ENCODE measurements at places on chromosomes 2 and 18.

DNA sequence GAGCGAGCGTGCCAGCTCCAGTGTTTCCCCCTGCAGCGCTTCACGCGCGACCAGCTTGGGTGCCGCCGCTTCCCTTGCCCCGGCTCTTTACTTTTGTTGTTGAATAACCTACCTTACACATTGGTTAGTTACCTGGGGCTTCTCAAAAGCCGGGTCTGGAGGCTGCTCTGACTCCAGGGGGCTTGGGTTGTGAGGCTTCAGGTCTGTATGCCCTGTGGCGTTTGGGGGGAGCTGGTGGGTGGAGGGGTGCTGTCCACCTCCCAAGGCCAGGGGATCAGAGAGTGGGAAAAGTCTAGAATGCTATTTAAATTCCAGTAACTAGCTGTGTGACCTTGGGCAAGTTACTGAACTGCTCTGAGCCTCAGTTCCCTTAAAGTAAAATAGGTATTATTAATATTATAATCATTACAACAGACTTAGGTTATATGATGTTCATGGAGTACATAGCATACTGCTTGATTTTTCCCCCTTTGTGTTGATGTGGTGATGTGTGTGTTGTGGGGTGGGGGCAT is 770 bp downstream of the LYPD6B start:
- DNase-seq, result no peak

GRCh38 chr2:23401427-23402204 is 16.6 kb downstream of the KLHL29 start:
- no peak for DNase-seq

DNA sequence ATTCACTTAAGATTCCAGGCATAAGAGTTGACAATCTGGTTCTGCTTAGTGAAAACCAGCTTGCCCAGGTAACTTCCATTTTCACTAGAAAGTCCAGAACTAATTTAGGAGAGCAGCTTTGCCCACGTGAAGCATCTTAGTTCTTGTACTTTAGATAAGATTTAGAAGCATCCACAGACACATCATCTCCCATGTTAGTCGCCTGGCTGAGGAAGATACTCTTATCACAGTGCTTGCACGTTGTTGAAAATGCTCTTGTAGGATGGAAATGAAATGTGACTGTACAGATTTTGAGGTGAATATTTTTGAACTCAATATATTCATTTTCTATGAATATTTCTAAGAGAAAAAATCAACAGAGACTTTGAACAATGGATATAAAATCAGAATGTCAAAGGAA is 159.7 kb downstream of the SOCS6 start:
- DNase-seq, result no peak

DNA sequence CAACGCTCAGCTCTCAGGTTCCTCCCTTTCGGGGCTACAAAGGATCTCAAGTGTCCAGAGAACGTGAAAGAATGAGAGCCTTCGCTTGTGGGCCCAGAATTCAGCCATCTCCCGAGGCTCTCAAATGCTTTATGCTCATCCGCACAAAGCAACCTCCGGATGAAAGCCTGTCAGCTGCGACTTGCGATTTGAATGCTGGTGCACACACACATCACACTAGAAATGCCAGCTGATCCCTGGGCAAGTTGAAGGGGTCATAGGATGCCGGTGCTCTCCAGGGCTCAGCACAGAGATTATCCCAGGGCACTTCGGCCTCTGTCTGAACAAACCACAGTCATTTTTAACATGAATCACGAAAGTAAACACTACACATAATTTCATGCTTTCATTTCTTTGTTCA is 141.8 kb upstream of the MYT1L start:
- no peak for DNase-seq

DNA sequence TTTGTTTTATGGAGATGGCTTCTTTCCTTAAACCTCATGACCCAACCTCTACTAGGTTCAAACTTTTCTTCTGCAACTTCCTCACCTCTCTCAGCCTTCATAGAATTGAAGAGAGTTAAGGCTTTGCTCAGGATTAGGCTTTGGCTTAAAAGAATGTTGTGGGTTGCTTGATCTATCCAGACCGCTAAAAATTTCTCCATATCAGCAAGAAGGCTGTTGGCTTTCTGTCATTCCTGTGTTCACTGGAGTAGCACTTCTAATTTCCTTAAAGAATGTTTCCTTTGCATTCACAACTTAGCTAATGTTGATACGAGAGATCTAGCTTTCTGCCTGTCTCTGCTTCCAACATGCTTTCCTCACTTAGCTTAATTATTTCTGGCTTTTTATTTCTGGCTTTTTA is 58.1 kb upstream of the KYNU start:
- no peak for DNase-seq

GRCh38 chr2:205660521-205661124 is 21.7 kb upstream of the NRP2 start:
- no peak for DNase-seq

DNA sequence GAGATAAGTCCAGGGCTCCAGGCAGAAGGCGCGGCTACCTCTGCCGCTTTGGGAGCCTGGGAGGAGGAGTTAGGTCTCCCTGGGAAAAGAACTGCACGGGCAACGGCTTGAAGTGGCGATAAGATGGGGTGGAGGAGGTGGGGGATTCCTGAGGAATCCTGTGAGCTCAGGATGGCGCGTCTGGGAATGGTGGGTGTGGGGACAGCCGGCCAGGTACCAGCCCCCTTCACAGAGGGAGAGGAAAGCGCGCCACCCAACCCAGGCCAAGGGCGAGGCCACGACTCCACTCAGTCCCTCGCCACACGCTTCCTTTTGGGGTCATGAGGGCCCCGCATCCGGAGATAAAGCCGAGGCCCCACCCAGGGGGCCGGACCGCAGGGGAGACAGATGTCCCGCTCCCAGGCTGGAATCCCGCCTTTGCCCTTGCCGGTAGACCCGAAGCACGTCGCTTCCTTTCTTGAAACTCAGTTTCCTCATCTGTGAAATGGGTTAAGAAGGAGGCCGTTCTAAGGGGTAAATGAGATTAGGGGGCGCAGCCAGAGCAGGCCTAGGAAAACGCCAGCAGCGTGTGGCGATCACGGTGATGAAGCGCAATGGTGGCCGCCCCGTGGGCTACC is 1.7 kb upstream of the CTDSP1 start:
- peak; percentile 35 for DNase-seq

GRCh38 chr2:46779447-46779941 is 136.1 kb downstream of the MCFD2 start:
- DNase-seq, result no peak

- DNase-seq, result no peak
Observed at GRCh38 chr2:187719510-187719909, 165.3 kb upstream of the TFPI start.

GRCh38 chr2:98654699-98655495 is 46.5 kb downstream of the UNC50 start:
- DNase-seq, result no peak

DNA sequence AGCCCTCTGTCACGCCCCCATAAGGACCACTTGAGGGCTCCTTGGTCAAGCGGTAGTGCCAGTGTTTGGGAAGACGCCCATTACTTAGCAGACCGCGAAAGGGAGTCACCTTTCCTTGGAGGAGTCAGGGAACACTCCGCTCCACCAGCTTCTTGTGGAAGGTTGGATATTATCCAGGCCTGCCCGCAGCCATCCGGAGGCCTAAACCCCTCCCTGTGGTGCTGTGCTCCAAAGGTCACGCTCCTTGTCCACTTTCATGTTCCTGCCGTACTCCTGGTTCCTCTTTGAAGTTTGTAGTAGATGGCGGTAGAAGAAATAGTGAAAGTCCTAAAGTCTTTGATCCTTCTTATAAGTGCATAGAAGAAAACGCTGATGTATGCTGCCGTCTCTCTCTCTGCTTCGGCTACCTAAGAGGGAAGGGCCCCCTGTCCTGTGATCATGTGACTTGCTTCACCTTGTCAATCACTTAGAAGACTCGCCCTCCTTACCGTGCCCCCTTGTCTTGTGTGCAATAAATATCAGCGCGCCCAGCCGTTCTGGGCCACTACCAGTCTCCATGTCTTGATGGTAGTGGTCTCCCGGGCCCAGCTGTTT is 1.7 kb upstream of the CATIP start:
- DNase-seq, result no peak

GRCh38 chr2:38174646-38175423 is 98.9 kb upstream of the CYP1B1 start:
- no peak for DNase-seq

- DNase-seq, result peak; percentile 38
Observed at GRCh38 chr2:157194097-157194688, 63.3 kb upstream of the GALNT5 start.

- DNase-seq, result no peak
Observed at GRCh38 chr2:17646081-17646554, 105.6 kb downstream of the VSNL1 start.

GRCh38 chr2:44285174-44285573 is 9.9 kb downstream of the SLC3A1 start:
- no peak for DNase-seq

- no peak for DNase-seq
Observed at GRCh38 chr2:200148366-200148765, 158.1 kb upstream of the SPATS2L start.

DNA sequence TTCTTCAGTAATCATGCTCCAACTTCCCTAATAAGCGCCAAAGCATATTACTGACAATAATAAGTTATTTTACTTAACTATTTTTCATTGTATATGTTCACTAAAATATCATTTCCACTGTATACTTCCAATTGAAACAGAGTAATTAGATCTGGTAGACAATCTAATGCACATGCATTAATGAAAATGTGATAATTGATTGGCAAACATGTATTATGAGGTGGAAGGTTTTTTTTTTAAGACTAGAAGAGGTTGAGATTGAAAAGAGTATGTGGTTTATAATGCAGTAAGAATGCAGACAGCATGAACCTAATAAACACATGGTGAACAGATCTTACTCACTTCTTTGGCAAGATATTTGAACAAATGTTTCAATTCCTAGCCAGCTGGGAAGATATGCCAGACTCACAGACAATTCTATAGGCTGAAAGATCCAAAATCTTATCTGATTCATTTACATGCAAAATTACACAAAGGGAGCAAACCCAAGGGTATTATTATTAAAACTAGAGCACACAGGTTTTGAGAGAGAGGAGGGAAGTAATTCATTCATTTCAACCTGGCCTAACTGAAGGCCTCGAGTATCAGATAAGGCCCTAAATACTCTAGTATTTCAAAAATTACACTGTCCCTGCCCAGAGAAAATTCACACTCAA is 2.8 kb downstream of the NCKAP1 start:
- DNase-seq, result no peak

- DNase-seq, result no peak
Observed at GRCh38 chr2:151120011-151120410, 141.7 kb downstream of the RBM43 start.

- DNase-seq, result no peak
Observed at GRCh38 chr18:21853016-21853415, 112.4 kb downstream of the MIB1 start.

- no peak for DNase-seq
Observed at GRCh38 chr2:148552675-148553331, 91.7 kb upstream of the EPC2 start.

DNA sequence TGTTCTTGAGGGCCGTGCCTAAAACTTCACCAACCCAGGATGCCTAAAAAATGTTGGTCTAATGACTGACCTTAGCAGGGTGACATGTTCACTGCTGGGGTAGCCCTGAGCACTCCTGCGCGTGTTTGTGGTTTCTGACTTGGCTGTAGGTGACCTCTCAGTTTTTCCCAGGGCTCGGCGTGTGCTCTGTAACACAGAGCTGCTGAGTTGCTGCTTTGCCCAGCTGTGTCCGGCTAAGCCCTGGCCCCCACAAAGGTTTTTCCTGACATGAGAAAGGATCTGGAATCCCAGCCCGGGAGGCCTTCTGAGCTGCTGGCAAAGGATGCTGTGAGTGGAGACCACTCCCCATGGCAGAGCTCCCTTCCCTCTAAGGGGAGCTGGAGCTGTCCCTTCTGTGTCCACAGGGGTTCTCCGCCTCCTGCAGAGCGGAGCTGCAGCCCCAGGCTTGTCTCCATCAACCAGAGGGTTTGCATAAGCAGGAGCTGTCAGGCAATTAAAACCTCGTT is 52.7 kb downstream of the CRIM1 start:
- DNase-seq, result no peak

- DNase-seq, result peak; percentile 58
Observed at GRCh38 chr18:9135081-9135911, 1.3 kb upstream of the ANKRD12 start.

DNA sequence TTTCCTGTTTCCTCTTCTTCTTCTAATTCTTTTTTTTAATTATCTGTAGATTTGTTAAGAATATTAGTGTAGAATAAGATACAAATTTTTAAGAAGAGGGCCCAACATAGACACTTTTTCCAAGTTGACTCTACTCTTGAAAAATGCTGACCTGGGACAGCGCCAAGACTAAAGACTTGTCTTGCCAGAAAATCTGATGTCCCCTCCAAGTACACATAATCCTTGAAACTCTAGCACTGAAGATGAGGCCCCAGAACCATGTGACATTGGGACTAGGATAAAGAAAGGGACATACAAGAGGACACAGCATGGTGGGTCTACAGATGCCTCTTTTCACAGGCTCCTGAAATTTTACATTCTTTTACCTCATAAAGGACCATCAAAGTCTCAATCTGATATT is 271.6 kb upstream of the SESTD1 start:
- DNase-seq, result no peak

- no peak for DNase-seq
Observed at GRCh38 chr2:24432121-24432520, 58.9 kb upstream of the NCOA1 start.

- no peak for DNase-seq
Observed at GRCh38 chr2:160934263-160934662, 226.0 kb upstream of the TANK start.

DNA sequence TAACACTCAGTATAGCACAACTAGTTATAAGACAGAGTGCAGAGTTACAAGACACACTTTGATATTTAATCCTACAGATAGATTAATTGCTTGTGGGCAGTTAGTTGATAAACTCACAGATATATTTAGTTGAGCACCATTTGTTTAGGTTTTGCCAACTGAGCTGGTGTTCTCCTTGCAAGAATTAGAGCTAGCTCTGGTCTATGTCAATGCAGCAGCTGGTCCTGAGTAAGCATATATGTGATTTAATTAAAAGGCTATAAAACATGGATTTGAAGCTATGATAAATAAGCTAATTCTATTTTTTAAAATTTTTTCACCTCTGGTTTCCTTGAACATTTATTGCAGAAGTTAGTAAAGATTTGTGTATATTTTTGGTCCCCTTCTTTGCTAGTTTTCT is 35.6 kb downstream of the GPD2 start:
- DNase-seq, result no peak

DNA sequence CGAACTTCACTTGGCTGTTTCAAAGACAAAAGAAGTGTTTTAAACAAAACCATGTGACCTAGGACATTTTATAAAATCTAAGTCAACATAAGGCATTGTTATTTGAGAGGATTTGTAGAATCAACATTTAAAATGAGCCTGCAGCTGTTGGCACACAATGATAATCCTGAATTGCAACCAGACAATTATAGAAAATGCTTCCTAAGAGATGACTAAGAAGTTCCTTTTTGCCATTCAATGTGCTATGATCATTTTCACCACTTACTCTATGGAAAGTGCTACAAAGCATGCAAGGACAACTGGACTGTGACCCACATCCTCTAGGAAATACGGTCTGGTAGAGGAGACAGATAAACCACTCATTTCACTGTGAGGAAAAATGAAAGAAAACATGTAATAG is 246.4 kb downstream of the CDH20 start:
- DNase-seq, result no peak

GRCh38 chr18:63878343-63878742 is 9.2 kb upstream of the SERPINB2 start:
- no peak for DNase-seq

- no peak for DNase-seq
Observed at GRCh38 chr2:43461453-43462073, 134.3 kb downstream of the THADA start.

Measured in D341Med (cell line).